ENCODE measurements at places on chromosomes 11 and 22.

- no peak for DNase-seq
- H3K4me1 ChIP-seq: no peaks in the 10 kb centered on the region
- no peak overlapping the region for H3K27ac ChIP-seq
- no peaks in the 10 kb centered on the region for H3K27me3 ChIP-seq
- no peaks in the 10 kb centered on the region for H3K36me3 ChIP-seq
These were observed 28.5 kb downstream of the RSPH14 start for GRCh38 chr22:23113067-23113846.

DNA sequence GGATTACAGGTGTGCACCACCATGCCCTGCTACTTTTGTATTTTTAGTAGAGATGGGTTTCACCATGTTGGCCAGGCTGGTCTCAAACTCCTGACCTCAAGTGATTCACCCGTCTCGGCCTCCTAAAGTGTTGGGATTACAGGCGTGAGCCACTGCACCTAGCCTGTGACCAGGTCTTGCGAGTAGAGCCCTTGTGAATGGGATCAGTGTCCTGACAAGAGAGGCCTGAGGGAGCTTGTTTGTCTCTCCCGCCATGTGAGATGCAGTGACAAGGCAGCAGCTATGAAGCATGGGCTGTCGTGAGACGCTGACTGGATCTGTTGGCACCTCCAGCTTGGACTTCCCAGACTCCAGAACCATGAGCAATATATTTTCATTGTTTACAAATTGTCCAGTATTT, 69.3 kb downstream of the LRRC32 start:
- H3K27ac ChIP-seq: no peak overlapping the region
- H3K36me3 ChIP-seq: no peaks in the 10 kb centered on the region
- H3K4me1 ChIP-seq: no peaks in the 10 kb centered on the region
- H3K4me3 ChIP-seq: no peak overlapping the region

GRCh38 chr11:1928470-1928890, 9.0 kb downstream of the TNNT3 start:
- H3K4me3 ChIP-seq: no peak overlapping the region
- H3K36me3 ChIP-seq: no peaks in the 10 kb centered on the region
- no peaks in the 10 kb centered on the region for H3K4me1 ChIP-seq
- no peaks in the 10 kb centered on the region for H3K27me3 ChIP-seq
- peak; percentile 41 for DNase-seq
- no peak overlapping the region for H3K27ac ChIP-seq

- no peaks in the 10 kb centered on the region for H3K4me1 ChIP-seq
- H3K4me3 ChIP-seq: no peak overlapping the region
- H3K36me3 ChIP-seq: no peaks in the 10 kb centered on the region
- DNase-seq: no peak
These were observed 941.7 kb downstream of the NTM start for GRCh38 chr11:132312161-132312560.

- no peak for DNase-seq
- no peaks in the 10 kb centered on the region for H3K36me3 ChIP-seq
- H3K27ac ChIP-seq: no peak overlapping the region
- H3K4me3 ChIP-seq: no peak overlapping the region
- no peaks in the 10 kb centered on the region for H3K27me3 ChIP-seq
- no peaks in the 10 kb centered on the region for H3K4me1 ChIP-seq
These were observed 29.5 kb upstream of the IGSF9B start for GRCh38 chr11:133985981-133986944.

- H3K4me3 ChIP-seq: no peak overlapping the region
- no peaks in the 10 kb centered on the region for H3K4me1 ChIP-seq
- DNase-seq: no peak
- H3K27me3 ChIP-seq: no peaks in the 10 kb centered on the region
- no peaks in the 10 kb centered on the region for H3K36me3 ChIP-seq
- H3K27ac ChIP-seq: no peak overlapping the region
These were observed 49.9 kb downstream of the RSF1 start for GRCh38 chr11:77770629-77771028.

DNA sequence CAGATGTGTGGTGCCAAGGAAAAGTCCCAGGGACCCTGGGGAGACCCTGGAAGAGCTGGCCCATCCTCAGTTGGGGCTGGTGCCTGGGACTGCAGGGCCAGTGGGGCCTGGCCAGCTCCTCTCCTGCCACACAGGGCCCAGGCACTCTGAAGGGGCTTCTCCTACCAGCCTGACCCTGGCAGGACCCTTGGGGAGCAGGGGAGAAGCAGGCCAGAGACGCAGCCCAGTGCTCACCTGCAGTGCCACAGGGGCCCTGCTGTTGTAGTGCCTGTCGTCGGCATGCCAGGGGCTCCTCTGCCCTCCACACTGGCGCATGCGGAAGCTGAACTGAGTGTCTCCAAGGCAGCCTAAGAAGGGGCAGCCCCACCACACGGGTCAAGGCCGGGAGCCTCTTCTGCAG, 9.1 kb downstream of the DENND6B start:
- no peaks in the 10 kb centered on the region for H3K4me1 ChIP-seq
- H3K4me3 ChIP-seq: no peak overlapping the region
- no peak overlapping the region for H3K27ac ChIP-seq

DNA sequence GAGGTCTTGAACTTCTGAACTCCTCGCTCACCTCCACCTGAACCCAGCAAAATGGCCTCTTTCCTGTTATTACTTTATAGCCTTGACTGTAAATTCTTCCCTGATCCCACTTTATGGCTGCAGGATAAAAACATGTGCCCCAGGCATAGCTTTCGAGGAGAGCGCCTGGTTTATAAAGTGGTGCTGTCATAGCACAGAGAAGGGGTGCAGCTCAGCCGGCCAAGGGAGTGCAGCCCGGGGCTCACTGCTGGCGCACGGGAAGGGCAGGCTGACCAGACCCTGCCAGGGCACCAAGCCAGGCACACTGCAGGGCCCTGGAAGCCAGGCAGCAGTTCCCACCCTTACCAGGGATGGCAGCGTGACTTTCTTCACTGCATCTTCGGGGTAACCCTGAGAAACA, 50.9 kb downstream of the ISX start:
- H3K36me3 ChIP-seq: no peaks in the 10 kb centered on the region
- no peaks in the 10 kb centered on the region for H3K27me3 ChIP-seq
- no peak overlapping the region for H3K4me3 ChIP-seq
- no peaks in the 10 kb centered on the region for H3K4me1 ChIP-seq
